ENCODE measurements at places on chromosomes 2 and 18. TPM values are rescaled to one million over a fixed set of nuclear protein-coding genes. Genes with fewer than 3 reads are reported as not detected.

TEX44 gene
- not detected for total RNA-seq

CERKL gene
- total RNA-seq = 0.09 TPM

KIAA2012 gene
- total RNA-seq = not detected

MYO5B gene
- 0.17 TPM for total RNA-seq

CENPA gene
- total RNA-seq = 1.6 TPM

MEP1B gene
- total RNA-seq = not detected
